Fibroblast of upper back skin (primary cell): ENCODE measurements at places on chromosomes 7 and 10.

- peak; percentile 42 for DNase-seq
These were observed 253.5 kb downstream of the MAGI2 start for GRCh38 chr7:79199961-79200360.

DNA sequence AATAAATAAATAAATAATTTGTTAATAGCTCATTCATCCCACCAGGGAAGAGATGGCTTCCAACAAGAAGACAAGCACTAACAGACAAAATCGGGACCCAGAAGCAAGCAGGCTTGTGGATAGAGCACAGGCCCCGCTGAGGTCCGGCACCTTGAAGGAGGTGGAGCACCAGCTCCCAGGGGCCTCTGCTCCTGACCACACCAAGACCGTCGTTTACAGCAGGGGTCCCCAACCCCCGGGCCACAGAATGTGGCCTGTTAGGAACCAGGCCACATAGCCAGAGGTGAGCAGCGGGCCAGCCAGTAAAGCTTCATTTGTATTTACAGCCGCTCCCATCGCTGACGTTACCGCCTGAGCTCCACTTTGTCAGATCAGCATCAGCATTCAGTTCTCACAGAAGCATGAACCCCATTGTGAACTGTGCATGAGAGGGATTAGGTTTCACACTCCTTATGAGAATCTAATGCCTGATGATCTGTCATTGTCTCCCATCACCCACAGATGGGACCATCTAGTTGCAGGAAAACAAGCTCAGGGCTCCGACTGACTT, 33.3 kb upstream of the SUN1 start:
- no peak for DNase-seq

- DNase-seq: no peak
These were observed 27.4 kb upstream of the NFKB2 start for GRCh38 chr10:102368077-102368476.

DNA sequence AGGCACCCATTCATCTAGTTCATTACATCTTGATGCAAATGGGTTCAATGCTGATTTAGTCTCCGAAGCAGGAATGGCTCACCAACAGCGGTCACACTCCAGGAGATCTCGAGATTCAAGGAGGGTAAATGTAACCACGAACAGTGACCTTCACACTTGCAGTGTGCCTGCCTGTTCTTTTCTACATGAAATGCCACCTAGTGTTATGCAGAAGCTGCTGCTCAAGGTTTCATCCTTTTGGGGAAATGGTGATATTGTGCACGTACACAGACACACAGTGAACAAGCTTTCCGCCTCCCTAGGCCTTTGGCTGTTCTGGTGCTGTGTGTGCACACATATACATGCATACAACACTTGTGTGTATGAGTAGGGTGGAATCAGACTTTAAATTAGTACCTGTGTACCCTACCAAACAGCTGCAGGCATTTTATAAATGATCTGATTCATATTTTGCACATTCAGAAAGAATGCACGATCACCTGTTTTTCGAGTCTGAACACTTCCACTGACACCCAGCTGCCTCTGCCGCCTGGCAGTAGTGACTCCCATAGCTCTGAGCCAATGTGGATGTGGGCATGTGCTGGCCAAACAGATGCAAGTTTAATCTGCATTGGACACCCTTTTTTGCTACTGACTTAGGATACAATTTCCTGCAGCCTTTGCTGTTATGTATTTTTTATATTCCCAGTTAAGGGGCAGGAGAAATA, 100.5 kb downstream of the TACC2 start:
- no peak for DNase-seq

- DNase-seq: no peak
These were observed 14.0 kb downstream of the CYP3A7 start for GRCh38 chr7:99720800-99721595.

DNA sequence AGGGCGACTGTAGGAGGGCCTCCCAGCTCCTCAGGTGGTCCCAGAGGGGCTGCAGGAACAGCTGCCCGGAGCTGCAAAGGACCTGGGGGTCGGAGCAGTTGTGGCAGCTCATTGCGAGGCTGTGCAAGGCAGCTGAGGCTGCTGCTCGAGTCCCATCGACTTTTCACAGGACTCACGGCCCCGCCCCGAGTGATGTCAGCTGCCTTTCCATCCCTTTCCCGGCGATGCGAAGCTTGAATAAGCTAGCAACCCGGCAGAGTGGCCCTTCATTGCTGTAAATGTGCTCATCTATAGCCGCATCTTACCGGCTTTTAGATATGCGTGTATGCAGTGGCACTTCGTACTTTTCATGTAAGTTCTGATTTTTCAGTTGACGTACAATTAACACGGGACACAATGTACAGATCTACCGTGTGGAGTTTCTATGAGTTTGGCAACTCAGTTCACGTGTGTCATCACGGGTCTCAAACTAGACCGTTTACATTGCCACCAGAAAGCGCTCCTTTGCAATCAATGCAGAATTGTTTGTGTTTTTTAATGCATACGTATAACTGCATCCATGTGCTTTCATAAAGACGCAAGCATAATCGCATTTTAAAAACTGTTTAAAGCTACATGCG, at the start of gene CH25H:
Gene CH25H, minus strand, starts transcription at position 137 of the 620 bp plus-strand sequence. Its CDS starts 25 bp downstream, at position 112.
- DNase-seq: peak; percentile 92

- peak; percentile 99 for DNase-seq
These were observed 189.6 kb downstream of the TNS3 start for GRCh38 chr7:47392241-47392759.

- DNase-seq: no peak
These were observed 50.8 kb downstream of the ALOX5 start for GRCh38 chr10:45424668-45425404.

GRCh38 chr10:101588879-101589278, 758 bp downstream of the DPCD start:
- DNase-seq: peak; percentile 5

DNA sequence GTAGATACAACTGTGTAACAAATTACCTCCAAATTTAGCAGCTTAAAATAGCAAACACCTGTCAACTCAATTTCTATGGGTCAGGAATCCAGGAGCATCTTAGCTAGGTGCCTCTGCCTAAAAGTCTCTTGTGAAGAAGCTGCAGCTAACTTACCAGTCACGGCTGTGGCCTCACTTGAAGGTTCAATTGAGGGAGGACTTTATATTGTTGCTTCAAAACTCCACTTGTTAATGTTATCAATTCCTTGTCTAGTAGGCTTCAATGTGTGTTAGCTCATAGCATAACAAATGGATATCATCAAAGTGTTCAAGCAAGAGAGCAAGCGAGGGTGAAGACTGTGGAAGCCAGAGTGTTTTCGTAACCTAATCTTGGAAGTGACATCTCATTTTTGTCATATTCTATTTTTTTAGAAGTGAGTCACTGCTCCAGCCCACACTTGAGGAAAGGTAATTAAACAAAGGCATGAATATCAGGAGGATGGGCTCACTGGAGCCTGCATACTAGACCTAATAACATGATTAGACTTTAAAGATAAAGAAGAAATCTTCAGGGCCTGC, 172.9 kb downstream of the SPAG6 start:
- no peak for DNase-seq

GRCh38 chr7:139125657-139126056, 16.1 kb upstream of the ZC3HAV1 start:
- no peak for DNase-seq

- no peak for DNase-seq
These were observed 149.3 kb downstream of the TCERG1L start for GRCh38 chr10:131162211-131162610.

DNA sequence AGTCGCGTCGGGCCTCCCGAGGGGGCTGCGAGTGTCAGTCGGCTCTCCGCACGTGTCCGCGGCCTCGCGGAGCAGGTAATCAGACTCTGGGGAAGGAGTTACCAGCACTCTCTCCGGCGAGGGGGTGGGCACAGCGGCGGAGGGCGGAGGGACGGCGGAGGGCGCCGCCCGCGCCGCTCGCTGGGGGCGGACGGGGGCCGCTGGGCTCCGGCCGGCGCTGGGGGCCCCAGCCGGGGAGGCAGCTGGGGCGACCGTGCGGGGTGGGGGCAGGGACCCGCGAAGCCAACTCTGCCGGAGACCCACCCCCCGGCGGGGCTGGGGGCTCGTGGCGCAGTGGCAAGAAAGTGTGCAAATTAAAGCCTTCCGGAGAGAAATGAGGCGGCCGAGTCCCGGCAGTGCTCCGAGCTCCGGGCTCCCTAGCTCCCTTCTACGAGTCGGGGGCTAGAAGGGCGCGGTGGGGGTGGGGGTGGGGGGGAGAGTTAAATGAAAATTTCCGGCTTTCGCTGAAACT, at the start of gene CDK6:
Gene CDK6, minus strand, starts transcription at position 85 of the 511 bp plus-strand sequence. CDS start 3,250 bp downstream, outside the sequence.
- DNase-seq: peak; percentile 68

DNA sequence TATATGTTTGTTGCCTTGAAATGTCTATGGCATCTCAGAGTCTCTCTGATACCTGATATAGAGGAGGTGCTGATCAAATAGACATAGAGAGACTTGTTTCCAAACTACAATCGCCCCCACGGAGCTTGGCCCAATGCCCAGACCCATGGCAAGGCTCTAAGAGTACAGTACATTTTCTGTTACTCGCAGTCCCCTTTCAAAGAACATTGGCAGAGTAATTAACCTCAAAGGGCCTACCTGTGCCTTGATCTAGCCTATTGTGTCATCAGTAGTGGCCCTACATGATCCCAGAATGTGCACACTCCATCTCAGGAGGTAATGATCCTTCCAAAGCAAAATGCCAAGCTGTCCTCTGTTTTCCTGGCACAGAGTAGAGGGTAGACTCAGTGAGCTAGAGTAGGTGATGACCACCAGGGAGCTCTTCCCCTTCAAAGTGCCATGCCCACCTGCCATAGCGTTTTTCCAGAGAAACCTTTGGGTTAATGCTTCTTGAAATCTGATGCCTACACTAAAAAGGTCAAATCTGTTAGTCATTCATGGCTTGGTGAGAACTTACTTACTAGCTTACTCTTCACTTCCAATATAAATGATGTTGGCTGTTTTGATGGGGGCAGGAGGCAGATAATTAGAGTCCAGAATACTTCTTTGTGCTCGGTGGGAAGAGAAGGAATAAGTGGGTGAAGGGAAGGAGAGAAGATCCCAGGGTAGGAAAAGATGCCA, 41.2 kb upstream of the ACSL5 start:
- DNase-seq: no peak

GRCh38 chr7:36563706-36564327, 160.5 kb downstream of the AOAH start:
- peak; percentile 4 for DNase-seq

DNA sequence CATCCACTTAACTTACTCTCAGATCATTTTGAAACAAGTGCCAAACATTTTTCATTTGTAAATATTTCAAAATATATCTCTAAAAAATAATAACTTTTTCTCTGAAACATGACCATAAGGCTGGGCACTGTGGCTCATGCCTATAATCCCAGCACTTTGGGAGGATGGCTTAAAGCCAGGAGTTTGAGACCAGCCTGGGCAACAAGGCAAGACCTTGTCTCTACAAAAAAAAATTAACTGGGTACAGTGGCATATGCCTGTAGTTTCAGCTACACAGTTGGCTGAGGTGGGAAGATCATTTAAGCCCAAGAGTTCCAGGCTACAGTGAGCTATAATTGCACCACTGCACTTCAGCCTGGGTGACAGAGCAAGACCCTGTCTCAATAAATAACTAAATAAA, 36.4 kb downstream of the USP54 start:
- no peak for DNase-seq

DNA sequence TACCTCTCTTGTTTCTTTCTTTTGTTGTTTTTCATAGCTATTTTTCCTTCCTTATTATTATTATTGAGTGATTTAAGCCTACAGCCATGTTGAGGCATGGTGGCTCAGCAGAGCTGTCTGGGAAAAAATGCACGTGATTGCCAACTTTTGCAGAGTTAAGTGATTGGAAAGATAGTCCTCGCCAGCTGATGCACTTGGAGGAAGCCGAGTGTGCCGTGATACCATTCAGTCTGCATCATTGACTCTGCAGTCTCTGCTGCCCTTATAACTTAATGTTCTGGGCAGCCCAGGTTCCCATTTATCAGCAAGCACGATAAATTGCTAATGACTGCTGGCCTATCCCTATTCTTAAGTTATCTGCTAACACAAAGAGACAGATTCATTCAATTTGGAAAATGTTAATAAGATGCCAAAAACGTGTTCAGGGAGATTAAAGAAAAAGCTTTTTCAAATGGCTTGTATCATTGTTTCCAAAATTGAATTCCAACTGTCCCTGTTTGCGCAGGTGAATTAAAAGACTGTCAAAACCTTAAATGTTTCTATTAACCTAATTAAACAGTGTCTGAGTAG, 232.9 kb upstream of the NPY start:
- no peak for DNase-seq

DNA sequence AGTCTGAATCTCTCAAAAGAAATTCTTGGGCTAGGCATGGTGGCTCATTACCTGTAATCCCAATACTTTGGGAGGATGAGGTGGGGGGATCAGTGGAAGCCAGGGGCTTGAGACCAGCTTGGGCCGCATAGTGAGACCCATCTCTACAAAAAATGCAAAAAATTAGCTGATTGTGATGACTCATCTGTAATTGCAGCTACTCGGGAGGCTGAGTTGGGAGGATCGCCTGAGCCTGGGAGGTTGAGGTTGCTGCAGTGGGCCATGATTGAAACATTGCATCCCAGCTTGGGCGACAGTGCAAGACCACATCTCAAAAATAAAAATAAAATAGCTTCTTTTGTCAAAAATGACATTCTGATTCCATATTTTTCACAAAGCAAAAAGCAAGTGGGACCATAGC, 644.8 kb upstream of the FOXK1 start:
- DNase-seq: no peak

GRCh38 chr10:110600487-110601101, 33.1 kb downstream of the SMC3 start:
- DNase-seq: peak; percentile 68

DNA sequence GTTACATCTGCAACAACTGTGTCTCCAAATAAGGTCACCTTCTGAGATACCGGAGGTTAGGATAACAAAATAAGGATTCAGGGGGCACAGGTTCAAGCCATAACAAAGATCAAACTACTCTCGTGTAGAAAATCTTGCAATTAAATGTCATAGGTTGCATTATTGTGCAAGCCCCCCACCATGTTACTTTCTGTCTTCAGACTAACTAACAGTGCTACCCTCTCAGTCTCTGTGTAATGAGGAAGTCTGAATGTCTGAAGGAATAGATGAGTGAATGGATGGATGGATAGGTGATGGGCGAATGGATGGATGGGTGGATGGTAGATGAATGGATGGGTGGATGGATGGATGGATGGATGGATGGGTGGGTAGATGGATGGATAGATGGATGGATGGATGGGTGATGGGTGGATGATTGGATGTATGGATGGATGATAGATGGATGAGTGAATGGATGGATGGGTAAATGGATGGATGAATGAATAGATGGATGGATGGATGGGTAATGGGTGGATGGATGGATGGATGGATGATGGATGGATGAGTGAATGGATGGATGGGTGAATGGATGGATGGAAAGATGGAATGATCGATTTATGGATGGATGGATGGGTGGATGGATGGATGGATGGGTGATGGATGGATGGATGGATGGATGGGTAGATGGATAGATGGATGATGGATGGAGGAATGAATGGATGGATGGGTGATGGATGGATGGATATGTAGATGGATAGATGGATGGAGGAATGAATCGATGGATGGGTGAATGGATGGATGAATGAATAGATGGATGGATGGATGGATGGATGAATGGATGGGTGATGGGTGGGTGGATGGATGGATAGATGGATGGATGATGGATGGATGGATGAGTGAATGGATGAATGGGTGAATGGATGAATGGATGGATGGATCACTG, 557.3 kb upstream of the FOXK1 start:
- no peak for DNase-seq
